NCI-H510A treated with DMSO at 0.1 percent for 48 hours (cell line): ENCODE measurements at places on chromosomes 5 and 9.

- DNase-seq = no peak
These were observed 2.1 kb upstream of the PGGT1B start for GRCh38 chr5:115264786-115265185.

GRCh38 chr5:2334719-2335118, 416.8 kb downstream of the IRX2 start:
- no peak for DNase-seq

- no peak for DNase-seq
These were observed 242.4 kb downstream of the EFNA5 start for GRCh38 chr5:107428303-107428813.

DNA sequence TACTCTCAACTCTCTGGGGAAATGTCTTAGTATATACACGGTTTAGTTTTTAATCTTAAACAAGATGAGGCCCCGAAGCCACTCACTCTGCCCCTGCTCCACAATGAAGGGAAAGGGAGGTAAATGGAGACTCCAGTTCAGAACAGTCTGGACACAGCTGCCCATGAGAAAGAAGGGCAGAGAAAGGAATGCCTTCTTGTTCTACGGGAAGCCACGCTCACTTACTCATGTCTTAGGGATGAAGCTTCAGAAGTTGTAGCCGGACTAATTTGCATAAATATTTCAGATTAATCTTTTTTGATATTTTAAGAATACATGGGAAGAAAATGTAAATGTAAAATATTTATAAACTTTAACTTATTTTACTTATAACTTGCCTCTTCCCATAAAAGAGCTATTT, 94.0 kb downstream of the COL23A1 start:
- DNase-seq = no peak

DNA sequence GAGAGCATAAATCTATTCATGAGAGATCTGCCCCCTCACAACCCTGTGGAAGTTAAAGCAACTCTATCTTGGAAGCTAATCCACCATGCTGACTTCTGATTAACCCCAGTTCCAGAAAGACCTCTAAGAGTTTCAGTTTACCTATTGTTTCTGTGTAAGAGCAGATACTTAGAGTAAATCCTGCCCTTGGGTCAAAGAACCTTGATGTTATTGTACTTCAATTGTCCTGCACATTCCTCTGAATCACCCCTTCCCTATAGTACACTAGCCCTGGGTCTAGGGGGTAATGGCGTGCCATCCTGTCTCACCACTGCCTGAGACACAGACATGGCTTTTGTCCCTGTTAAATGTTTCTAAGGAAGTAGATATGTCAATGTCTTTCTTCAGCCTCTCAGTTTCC, 138.6 kb downstream of the CAAP1 start:
- DNase-seq = no peak
